Stimulated activated naive CD8-positive, alpha-beta T cell treated with anti-CD3 and anti-CD28 coated beads, Interleukin-15, amount 100 ng/mL, for 72 hours (primary cell): ENCODE measurements at places on chromosomes 2 and 18.
A peak's percentile ranks its signal among the peaks of the same experiment; 100 is the strongest.

DNA sequence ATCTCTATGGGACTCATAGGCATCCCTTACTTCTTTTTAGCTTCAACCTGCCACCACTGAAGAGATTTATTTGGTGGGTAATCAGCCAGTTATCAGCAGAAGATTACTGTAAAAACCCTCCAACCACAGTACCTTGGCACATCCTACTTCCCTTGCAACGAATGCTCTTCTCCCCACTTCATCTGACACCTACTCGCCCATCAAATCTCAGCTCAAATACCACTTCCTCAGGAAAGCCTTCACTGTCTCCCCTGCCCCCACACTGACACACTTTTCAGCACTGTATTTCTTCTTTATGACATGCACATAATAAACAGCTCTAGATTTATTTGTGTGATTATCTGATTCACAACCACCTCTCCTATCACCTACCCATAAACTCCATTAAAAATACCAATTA lies 3.1 kb downstream of the KDSR start:
- peak; percentile 19 for DNase-seq

DNA sequence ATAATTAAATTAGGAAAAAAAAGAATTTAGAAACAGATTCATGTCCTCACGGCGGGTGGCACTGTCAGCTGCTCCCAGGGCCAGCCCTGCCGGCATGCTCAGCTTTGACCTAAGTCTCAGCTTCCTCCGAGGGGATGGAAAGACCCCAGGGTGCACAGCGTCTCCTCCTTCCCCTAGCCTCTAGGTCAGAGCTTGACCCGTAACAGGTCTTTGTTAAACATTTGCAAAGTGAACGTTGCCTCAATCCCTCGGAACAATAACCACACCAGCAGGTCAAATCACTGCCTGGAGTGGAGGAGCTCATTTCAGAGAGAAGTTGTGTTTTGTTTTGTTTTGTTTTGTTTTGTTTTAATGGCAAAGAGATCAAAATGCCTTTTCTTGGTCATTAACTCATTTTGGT lies 171.3 kb downstream of the TMEM18 start:
- DNase-seq, result no peak

- DNase-seq, result no peak
Measured at GRCh38 chr2:236934166-236934565, 151.5 kb upstream of the COPS8 start.

GRCh38 chr2:30721668-30722647 lies 85.3 kb downstream of the CAPN13 start:
- no peak for DNase-seq

- no peak for DNase-seq
Measured at GRCh38 chr2:228927028-228928010, 343.8 kb downstream of the PID1 start.
